ENCODE measurements at places on chromosomes 7 and 10. TPM values are rescaled to one million over a fixed set of nuclear protein-coding genes. Genes with fewer than 3 reads are reported as not detected.

GSAP gene
- total RNA-seq: 24.1 TPM

TFPI2 gene
- 5.9 TPM for total RNA-seq

SPDYE1 gene
- not detected for total RNA-seq

DNA sequence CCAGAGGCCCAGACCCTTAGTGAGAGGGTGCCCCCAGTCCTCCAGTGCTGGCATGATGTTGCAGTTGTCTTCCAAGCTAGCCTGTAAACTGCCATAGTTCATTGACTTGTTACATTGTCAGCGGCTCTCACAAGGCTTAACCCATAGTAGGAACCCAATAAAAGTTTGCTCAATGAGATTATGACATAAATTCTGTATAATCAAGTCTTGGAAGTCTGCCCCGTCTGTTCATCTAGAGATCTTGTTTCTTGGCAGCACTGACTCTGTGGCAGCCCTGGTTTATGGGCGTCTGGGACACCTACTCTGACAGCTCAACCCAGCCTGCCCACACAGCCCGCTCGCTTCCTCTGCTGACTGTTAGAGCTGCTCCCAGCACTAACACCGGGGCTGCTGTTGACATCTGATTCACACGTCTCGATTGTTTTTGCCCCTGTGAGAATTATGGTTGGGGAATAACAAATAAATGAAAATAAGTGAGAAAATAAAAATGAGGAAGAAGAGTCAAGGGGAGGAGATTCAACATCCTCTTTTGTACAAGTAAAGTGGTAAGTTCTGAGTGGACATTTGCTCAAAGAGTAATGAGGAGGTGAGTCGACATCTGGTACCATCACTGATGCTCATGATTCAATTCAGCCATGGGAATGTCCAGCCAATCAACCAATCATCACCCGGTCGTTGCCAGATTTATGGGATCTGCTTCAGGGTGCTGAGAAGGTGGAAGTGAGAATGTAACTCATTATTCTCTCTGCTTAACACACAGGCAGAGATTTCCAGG, 160.8 kb downstream of the SPAG6 start:
- DNase-seq: no peak
- no peaks in the 10 kb centered on the region for H3K27me3 ChIP-seq
- no peak overlapping the region for H3K27ac ChIP-seq
- H3K4me1 ChIP-seq: no peaks in the 10 kb centered on the region

- no peaks in the 10 kb centered on the region for H3K36me3 ChIP-seq
- no peak overlapping the region for H3K4me3 ChIP-seq
- H3K4me1 ChIP-seq: peaks cover 6% of the 10 kb centered on the region
- no peaks in the 10 kb centered on the region for H3K27me3 ChIP-seq
- no peak overlapping the region for H3K27ac ChIP-seq
Observed at GRCh38 chr10:14456218-14456869, 125.6 kb upstream of the FRMD4A start.

DNA sequence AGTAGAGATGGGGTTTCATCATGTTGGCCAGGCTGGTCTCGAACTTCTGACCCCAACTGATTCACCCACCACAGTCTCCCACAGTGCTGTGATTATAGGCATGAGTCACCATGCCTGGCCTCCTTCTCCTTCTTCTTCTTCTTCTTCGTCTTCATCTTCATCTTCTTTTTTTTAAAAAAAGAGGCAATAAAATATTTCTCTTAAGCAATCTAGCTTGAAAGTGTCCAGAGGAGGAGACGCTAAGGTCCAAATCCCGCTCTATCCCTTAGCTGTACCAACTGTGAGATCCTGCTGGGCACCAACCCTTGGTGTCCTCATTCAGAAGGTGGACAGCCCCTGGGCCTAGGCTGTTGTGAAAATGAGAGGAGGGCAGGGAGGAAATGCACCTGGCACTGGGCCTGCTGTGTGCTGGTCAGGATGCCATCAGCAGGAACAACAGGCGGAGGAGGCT, 13.9 kb upstream of the PSAP start:
- H3K27me3 ChIP-seq: no peaks in the 10 kb centered on the region
- DNase-seq: no peak
- H3K4me3 ChIP-seq: no peak overlapping the region
- H3K27ac ChIP-seq: no peak overlapping the region
- no peaks in the 10 kb centered on the region for H3K36me3 ChIP-seq

DNA sequence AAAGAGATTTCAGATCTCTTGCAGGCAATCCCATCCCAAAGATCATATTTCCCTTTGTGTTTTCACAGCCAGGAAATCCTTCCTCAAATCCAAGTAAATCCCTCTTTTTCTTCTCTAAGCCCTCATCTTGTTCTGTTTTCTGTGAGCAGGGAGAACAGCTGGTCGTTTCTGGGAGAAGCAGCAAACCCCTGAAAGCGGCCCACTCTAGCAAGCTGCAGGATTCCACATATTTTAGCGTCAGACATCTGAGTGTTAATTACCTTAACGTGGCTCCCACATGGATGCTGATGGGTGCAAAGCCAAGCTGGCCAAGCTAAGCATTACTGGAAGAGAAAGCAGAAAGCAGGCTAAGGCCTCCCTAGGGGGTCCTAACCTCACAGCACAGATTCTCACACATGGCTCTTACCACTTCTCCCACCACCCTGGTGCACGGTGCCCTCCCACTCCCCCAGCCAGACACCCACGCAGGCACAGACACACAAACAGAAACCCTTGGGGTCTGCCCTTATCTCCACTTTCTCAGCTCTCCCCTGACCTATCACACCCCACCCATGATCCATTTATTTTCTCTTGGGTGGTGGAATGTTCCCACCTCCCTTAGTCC, 551.0 kb upstream of the AUTS2 start:
- H3K4me1 ChIP-seq: no peaks in the 10 kb centered on the region
- no peak overlapping the region for H3K4me3 ChIP-seq
- H3K27me3 ChIP-seq: no peaks in the 10 kb centered on the region
- DNase-seq: no peak
- H3K36me3 ChIP-seq: no peaks in the 10 kb centered on the region
- H3K27ac ChIP-seq: no peak overlapping the region

- no peak for DNase-seq
- H3K27me3 ChIP-seq: no peaks in the 10 kb centered on the region
- no peaks in the 10 kb centered on the region for H3K36me3 ChIP-seq
- no peak overlapping the region for H3K27ac ChIP-seq
- H3K4me3 ChIP-seq: no peak overlapping the region
Observed at GRCh38 chr7:32472015-32472414, 18.2 kb downstream of the LSM5 start.

- H3K4me1 ChIP-seq: no peaks in the 10 kb centered on the region
- no peaks in the 10 kb centered on the region for H3K27me3 ChIP-seq
- H3K27ac ChIP-seq: no peak overlapping the region
- no peaks in the 10 kb centered on the region for H3K36me3 ChIP-seq
Observed at GRCh38 chr7:17661982-17662585, 278.2 kb downstream of the SNX13 start.

GRCh38 chr10:123150271-123150985, 2.5 kb downstream of the HMX2 start:
- no peaks in the 10 kb centered on the region for H3K4me1 ChIP-seq
- H3K4me3 ChIP-seq: peak overlapping the region; percentile 22
- no peaks in the 10 kb centered on the region for H3K27me3 ChIP-seq
- no peaks in the 10 kb centered on the region for H3K36me3 ChIP-seq
- DNase-seq: peak; percentile 71

Measured in aorta (tissue), 5 donors.